ENCODE measurements at places on chromosomes 1 and 21. TPM values are rescaled to one million over a fixed set of nuclear protein-coding genes. Genes with fewer than 3 reads are reported as not detected.

- DNase-seq = peak; percentile 73
Measured at GRCh38 chr1:232868793-232869491, 63.7 kb downstream of the MAP10 start.

GRCh38 chr1:29164588-29164987 is 17.1 kb downstream of the SRSF4 start:
- no peak for DNase-seq

- no peak for DNase-seq
Measured at GRCh38 chr21:45306832-45307571, 19.3 kb upstream of the POFUT2 start.

- peak; percentile 88 for DNase-seq
Measured at GRCh38 chr1:155061381-155062150, 2.0 kb upstream of the EFNA4 start.

- no peak for DNase-seq
Measured at GRCh38 chr21:36882776-36883175, 83.7 kb downstream of the HLCS start.

The ZNF687 gene
- polyA plus RNA-seq = 14.6 TPM

DNA sequence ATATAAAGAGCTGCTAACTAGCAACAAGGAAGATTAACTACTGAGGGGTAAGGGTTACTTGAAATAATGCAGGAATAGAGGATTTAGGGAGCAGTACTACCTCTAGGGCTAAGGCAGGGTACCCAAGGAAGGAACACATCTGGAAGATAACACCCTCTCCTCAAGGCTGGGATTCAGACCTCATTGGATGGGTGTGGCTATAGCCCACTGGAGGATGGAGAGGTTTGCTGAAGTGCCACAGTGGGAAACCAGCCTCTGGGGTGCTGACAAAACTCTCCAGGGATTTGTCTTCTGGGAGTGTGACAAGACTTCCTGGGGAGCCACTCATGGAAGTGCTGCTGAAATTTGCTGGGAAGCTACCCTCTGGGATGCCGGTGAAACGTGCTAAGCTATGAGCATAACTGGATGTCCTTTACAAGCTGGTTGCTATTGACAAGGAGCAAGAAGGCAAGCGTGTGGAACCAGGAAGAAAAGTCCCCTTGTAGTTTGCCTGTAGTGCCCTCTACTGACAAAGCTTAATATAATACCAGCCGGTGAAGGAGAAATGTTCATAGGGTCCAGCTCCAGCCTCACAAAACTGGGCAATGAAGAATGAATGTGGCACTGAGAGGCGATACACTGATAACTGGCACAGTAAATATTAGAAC is 122.8 kb upstream of the USP24 start:
- DNase-seq = peak; percentile 48

The RAB3B gene
- 10.2 TPM for polyA plus RNA-seq

The C1QA gene
- not detected for polyA plus RNA-seq

DNA sequence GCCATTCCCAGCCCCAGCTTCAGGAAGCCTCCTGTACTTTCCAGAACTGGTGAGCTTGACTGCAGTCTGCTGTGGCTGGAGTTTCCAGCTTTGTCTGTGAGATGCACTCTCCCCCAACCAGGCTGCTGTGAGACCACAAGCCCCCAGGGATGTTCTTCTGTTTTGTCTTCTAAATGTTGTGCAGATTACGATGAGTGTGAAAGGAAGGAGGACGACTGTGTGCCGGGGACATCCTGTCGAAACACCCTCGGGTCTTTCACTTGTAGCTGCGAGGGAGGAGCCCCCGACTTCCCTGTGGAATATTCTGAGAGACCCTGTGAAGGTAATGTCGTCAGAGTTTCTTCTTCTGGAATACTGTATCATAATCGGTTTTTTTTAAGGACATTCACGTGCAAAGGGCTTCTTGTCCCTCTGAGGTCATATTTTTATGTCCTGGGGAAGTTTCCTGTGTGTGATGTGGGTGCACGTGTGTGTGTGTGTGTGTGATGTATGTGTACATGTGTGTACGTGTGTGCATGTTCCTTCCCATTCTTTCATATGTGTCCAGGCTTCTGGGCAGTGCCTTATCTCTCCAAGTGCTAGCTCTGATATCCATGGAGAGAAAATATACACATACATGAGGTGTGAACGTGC is 49.9 kb downstream of the UMODL1 start:
- DNase-seq = no peak

The AIRE gene
- not detected for polyA plus RNA-seq

- DNase-seq = no peak
Measured at GRCh38 chr1:214029796-214030195, 42.0 kb downstream of the PROX1 start.

The HLX gene
- 21.4 TPM for polyA plus RNA-seq

DNA sequence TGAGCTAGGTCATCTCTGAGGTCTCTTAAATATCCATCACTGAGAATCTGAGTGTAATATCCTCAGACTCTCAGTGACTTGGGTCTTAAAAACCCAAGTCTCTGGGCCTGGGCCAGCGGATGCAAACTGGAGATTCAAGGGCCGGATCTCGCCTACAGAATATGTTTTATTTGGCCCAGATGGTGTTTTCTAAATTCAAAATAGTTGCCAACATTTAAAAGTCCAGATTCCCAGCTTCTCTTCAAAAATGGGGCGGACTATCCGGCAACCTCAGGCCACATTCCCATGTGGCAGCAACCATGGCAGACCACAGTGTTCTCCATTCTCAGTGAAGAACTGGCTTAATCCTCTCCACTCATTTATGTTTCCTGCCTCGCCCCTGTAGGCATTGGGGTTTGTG is 12.7 kb upstream of the HEYL start:
- no peak for DNase-seq

GRCh38 chr1:201065686-201066085 is 42.2 kb upstream of the KIF21B start:
- DNase-seq = no peak

The SPATA46 gene
- polyA plus RNA-seq = not detected

DNA sequence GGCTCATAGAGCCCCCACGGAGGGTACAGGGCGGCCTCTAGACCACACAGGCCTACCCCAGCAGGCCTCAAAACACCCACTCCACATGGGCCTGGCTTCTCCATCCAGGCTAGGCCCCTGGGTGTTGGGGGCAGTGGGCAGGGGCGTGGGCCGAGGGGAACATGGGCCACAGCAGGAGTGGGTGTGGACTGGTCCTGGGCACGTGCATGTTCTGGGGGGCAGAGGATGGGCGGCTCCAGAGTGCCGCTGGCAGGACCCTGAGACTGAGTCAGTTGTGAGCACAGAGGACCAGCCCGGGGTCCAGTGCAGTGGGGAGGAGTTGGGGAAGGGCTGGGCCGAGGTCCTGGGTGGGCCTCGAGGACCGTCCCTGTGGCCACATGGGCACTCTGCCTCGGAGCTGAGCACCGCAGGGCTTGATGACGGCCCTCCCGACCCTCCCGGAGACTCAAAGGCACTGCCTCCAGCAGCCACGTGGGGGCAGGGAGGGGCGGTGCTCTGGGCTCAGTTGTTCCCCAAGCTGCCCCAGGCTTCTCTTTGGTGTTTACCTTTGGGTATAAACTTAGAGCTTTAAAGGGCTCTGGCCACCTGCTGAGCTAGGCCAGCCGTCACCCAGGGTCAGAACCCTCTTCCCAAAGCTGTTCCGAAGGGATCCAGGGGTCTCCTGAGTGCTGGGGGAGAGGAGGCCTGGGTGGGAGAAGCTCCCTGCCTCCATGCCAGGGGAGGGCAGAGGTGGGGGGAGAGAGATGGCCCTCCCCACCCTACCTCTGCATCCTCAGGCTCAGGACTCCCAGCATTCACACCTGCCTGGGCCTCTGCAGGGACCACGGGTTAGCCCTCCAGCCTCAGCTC is 79.9 kb downstream of the MORN1 start:
- no peak for DNase-seq

- no peak for DNase-seq
Measured at GRCh38 chr1:45721207-45721606, 29.2 kb downstream of the IPP start.

DNA sequence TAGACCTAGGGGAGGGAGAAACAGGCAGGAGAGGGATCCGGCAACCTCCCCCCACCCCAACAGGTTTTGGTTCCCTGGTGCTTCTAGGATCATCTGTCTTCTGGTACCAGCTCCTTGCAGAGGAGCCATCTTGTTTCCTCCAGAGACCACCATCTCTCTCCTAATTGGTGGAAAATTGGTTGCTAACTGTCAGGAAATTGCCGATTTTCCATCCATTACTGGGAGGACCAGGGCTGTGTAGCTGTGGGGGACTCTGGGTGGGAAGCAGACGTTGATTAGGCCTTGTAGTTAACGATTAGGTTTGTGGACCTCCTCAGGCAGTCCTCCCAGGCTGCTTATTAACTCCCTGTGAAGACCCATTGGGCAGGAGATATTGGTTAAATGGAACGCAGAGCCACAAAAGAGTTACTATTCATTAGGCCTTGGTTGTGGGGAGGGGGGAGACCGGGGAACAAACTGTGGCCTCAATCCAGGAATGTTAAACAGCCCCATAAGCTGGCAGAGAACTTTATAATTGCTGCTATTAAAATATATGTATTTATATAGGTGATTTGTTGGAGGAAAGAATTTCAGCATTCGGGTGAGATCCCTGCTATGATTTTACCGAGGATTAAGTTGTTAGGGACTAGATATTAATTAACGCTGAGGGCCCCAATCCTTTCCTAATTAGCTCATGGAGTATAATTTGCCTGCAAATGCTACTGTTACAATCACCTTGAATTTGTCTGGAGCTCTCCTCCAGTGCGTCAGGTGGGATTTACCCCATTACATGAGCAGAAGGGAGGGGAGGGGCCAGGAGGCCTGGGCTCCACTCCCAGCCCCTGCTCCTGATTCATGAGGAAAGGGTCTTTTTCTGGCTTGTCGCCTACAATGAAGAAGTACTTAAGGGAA is 61.2 kb upstream of the TRABD2B start:
- DNase-seq = no peak

GRCh38 chr1:151520359-151520758 is 9.2 kb downstream of the CGN start:
- no peak for DNase-seq

- DNase-seq = no peak
Measured at GRCh38 chr1:185869590-185869989, 135.4 kb downstream of the HMCN1 start.

The OR2T11 gene
- polyA plus RNA-seq = not detected

GRCh38 chr1:204920511-204920910 is 49.8 kb downstream of the NFASC start:
- no peak for DNase-seq

The TTLL7 gene
- polyA plus RNA-seq = 7.3 TPM

The FCRL2 gene
- polyA plus RNA-seq = not detected

The C1orf116 gene
- not detected for polyA plus RNA-seq

Measured in SK-N-SH (cell line).